Esophagus squamous epithelium (tissue), 5 donors: ENCODE measurements at places on chromosomes 13 and 19. TPM values are rescaled to one million over a fixed set of nuclear protein-coding genes. Genes with fewer than 3 reads are reported as not detected.

Gene KMT5C
- 8.0 TPM for total RNA-seq

- no peak for DNase-seq
Observed at GRCh38 chr13:23922005-23922932, 25.0 kb upstream of the C1QTNF9B start.

Gene POU4F1
- not detected for total RNA-seq

- no peak for DNase-seq
Observed at GRCh38 chr13:25300861-25301346, 521 bp upstream of the NUP58 start.

GRCh38 chr13:86585835-86586234 is 786.6 kb upstream of the SLITRK6 start:
- no peak for DNase-seq

- DNase-seq = no peak
Observed at GRCh38 chr19:46254776-46255175, 25.2 kb downstream of the IGFL1 start.

Gene CFAP97D2
- total RNA-seq = not detected

- DNase-seq = no peak
Observed at GRCh38 chr13:80873589-80873988, 532.7 kb upstream of the SPRY2 start.

Gene ZNF470
- 5.0 TPM for total RNA-seq

- DNase-seq = no peak
Observed at GRCh38 chr19:16714702-16715287, 4.9 kb upstream of the NWD1 start.

GRCh38 chr13:112481458-112481857 is 105.3 kb downstream of the SPACA7 start:
- no peak for DNase-seq

GRCh38 chr13:75704927-75705288 is 68.8 kb downstream of the LMO7 start:
- DNase-seq = no peak

Gene CGB5
- total RNA-seq = 2.4 TPM

Gene OR7A5
- not detected for total RNA-seq

Gene FAM216B
- total RNA-seq = not detected

- DNase-seq = no peak
Observed at GRCh38 chr19:19540064-19540714, 2.1 kb downstream of the CILP2 start.

Gene CPB2
- total RNA-seq = not detected

DNA sequence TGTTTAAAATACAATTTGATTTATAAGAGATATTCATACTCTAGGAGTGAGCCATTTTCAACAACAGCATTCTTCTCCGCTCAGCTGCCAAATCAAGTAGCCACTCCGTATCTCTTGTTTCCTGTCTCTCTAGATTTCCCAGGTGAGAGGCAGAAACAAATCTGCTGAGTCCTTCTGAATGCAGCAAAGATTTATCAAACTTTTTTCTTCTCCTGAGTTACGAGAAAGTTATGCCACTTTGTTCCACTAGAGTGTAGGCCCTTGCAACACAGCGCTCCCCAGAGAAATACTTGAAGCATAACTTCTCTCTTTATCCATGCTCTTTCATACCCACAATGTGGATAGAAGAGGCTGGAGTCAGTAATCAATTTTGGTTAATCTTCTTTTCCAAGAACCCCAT is 1960.8 kb downstream of the OLFM4 start:
- DNase-seq = no peak

Gene GRIK5
- total RNA-seq = 0.64 TPM

- no peak for DNase-seq
Observed at GRCh38 chr19:4705413-4706131, 18.1 kb downstream of the DPP9 start.

Gene CEACAM7
- total RNA-seq = 102 TPM

Gene GZMM
- total RNA-seq = 0.95 TPM

GRCh38 chr19:32928806-32929205 is 43.0 kb downstream of the CEP89 start:
- DNase-seq = no peak

Gene OR7G2
- total RNA-seq = not detected

Gene MIR17HG
- 0.95 TPM for total RNA-seq

DNA sequence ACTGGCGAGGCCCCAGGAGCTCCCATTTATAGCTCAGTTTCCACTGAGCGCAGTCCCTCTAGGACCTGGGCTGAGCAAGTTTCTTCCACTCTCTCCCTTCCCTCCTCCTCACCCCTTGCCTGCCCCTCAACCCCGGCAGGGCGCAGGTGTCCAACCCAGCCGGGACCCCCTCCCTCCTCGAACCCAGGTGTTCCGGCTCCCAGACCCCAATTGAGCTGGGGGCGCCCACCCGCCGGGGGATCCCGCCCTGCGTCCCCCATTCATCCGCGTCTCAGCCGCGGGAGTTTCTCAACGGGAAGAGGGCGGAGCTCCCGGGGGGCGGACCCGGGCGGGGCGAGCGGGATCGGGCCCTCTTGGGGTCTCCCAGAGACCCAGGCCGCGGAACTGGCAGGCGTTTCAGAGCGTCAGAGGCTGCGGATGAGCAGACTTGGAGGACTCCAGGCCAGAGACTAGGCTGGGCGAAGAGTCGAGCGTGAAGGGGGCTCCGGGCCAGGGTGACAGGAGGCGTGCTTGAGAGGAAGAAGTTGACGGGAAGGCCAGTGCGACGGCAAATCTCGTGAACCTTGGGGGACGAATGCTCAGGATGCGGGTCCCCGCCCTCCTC is at the start of gene KIRREL2:
KIRREL2 (plus strand) TSS at position 366 of the 604 bp plus-strand sequence; CDS start at position 575, 209 bp downstream.
- no peak for DNase-seq

Gene MEIS3
- 13.5 TPM for total RNA-seq

Gene EBI3
- 5.0 TPM for total RNA-seq

DNA sequence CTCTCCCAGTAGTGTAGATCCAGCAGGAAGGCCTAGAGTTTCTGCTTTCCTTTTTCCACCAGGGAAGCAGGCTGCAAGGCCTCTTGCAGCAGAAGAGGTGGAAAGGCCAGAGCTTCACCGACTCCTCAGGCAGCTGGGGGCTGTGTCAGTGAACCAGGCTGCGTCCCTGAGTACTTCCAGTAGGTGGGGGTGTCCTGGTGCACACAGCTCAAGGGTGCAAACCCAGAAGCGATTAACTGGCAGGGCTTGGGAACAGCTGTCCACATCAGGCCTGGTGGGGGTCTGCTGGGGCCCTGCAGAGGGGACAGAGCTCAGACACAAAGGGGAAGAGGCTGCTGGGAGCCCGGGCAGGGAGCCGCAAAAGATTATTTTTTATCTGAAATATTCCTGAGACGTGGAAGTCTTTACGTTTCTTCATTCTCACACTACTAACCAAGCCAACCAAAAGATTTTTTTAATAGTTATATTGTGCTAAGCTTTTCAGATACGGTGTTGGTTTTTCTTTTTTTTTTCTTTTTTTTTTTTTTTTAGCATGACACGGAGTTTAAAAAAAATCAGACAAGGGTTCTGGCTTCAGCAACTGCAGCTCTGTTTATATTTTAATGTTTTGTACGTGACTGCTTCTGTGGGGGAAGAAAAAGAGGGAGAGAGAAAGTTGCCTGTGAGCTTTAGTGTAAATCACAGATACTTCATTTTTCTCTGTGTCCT is 11.0 kb downstream of the TSHZ3 start:
- DNase-seq = no peak

GRCh38 chr13:100208626-100209025 is 119.7 kb downstream of the PCCA start:
- DNase-seq = no peak

GRCh38 chr19:58336820-58337219 is 10.0 kb downstream of the ZSCAN22 start:
- DNase-seq = no peak

DNA sequence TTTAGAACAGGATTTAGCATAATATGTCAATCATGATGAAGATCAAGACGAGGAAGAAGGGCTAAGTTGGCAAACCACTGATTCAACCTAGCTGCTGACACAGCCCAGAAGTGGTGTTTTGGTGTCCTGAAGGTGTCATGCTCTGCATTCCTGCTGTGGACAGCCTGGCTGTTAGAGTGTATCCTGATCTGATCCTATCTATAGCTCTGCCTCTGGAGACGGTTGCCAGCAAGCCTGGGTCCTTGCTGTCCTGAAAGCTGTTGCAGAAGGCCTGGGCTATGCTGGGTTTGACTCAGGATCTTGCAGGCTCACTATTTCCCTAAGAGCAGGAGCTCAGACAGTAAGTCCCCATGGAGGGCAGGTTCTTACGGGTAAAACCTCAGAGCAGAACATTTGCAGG is 416.4 kb downstream of the TSHZ3 start:
- no peak for DNase-seq

GRCh38 chr13:79998381-79998880 is 342.5 kb downstream of the SPRY2 start:
- DNase-seq = no peak

DNA sequence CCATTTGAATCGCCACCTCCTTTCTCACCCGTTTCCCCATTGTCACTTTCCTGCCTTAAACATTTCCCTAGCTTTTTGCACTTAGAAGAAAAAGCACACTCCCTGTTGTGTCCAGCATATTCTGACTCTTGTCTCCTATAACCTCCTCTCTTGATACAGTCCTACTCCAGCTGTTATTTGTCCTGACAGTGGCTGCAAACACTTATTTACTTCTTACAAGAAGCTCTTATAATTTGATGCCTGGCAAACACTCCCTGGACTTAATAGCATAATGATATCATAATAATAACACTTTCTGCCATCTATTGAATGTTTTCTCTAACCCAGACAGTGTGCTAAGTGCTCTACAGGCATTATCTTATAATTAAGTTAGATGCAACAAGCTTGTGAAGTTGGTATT is 76.6 kb downstream of the DGKH start:
- no peak for DNase-seq

DNA sequence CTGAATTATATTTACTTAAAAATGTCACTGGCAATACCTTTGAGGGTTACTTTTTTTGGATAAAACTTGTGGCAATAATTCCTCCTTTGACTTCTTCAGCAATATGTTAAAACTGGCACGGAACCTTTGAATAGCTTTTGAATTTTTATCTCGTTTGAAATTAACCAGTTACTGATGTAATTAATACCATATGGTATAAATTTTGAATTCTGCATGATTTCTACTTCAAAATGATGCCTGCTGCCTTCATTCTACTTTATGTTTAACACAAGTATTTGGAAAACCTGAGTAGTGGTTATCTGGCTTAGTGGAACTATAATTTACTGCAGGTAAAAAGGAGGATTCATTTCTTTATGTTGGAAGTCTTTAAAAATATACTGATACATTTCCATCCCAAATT is 85.3 kb downstream of the LRCH1 start:
- no peak for DNase-seq

DNA sequence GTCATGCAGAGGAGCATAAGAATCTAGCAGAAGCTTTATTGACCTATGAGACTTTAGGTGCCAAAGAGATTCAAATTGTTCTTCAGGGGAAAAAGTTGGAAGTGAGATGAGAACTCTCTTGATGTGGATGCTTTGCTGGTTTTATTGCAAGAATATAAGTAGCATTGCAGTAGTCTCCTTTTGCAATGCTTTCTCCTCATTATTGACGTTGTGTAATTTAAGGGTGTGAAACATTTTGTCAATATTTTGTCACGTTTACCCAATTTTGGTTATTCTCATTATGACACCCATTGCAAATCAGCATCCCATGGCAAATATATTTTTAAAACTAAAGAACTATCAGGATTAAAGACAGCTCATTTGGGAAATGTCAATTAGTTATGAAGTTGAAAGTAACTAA is 11.9 kb upstream of the LILRB5 start:
- no peak for DNase-seq

DNA sequence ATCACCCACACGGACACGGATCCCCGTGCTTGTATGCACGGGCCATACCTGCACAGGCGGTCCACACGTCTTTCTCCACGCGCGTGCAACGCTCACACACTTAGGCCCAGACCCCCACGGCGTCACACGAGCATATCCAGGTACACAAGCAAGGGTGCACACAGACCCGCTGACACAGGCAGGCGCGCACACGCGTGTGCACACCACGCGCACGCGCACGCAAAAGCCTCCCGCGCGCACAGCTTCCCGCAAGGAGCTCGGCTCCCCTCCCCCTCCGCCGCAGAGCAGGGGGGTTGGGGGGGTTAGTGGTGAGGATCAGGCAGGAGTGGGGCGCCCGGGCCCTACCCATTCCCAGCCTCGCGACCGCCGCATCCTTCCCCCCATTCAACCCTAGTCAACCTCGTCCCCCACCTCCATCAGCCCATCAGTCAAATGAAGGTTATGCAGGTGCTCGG is 407 bp downstream of the RAB3A start:
- no peak for DNase-seq

GRCh38 chr13:109235901-109236300 is 550.5 kb downstream of the IRS2 start:
- DNase-seq = no peak

Gene PLPPR2
- 5.1 TPM for total RNA-seq

Gene TMEM59L
- total RNA-seq = 0.18 TPM

Gene TEX101
- total RNA-seq = 0.53 TPM

DNA sequence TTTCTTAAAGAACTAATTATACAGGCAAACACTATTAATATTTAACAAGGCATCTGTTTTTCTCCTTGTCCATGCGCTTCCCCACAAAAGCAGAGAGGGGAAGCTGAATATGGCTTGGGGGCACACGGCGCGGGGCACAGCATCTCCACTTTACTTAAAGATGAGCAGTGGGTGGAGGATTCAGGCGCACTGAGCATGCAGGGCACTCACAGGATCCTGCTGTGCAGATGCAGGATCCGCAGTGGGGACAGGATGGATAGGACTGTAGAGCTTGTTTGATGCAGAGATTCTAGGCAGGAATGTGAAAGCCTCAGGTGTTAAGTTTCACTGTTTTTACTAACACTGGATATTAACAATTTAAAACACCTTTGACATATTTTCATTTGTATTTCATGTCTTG is 43.3 kb downstream of the ATP11A start:
- no peak for DNase-seq
